ENCODE measurements at places on chromosomes 6 and 20.

DNA sequence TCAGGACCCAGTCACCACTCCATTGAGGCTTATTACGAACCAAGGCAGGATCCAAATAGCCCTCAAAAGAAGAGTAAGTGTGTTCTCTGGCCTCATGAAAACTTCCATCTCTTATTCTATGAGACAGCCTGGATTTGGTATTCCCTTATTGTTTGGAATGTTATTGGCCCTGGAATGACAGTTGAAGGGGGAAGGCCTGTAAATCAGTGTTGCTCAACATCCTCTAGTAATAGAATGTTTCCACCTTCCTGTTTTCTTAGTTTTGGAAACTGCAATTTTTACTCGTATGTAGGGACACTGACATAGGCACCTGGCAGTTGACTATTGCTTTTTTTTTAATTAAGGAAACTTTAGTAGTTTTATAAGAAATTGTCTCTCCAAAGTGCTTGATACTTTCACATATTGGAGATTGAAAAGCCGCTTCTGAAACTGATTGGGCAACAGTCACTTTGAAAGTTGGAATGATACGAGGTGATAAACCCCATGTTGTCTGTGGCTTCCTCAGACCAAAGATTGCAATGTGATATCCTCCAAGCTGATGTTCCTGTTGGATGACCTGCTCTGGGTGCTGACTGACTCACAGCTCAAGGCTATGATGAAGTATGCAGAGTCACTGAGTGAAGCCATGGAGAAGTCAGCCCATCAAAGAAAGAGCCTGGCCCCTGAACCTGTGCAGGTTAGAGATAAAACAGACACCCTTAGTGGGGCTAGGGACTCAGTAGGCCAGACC lies 43.1 kb downstream of the BLTP3A start:
- peak; percentile 61 for DNase-seq

DNA sequence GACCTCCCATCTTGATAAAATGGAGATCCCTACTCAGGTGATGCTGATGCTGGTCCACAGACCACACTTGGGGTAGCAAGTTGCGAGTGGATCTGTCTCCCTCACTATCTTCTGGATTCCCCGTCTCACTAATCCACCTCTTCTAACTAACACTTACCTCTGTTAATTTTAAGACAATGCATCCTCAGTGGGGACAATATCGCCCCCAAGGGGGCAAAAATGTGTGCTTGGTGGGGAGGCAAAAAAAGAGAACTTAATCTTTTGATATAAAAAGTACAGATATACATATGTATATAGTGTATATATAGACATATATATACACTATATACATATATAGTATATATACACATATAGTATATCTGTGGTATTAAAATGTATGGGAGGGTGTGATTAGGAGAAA lies 4.3 kb downstream of the LRFN2 start:
- no peak for DNase-seq

DNA sequence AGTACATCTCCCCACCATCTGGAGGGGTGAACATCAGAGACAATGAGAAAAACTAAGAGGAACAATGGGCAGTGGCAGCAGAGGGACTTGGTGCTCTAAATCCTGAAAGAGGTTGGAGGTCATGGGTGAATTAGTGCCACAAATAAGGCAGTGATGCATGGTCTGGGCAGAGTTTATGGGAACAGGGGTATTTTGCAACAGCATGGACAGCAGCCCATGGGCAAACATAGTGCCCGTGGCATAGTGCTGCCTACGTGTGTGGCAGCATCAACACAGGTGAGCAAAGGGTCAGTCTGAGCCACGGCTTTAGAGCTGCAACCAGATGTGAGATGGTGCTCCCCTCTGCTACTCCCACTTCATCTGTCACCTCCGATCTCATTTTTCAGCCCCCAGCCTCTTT lies 459.1 kb upstream of the CITED2 start:
- DNase-seq: no peak

GRCh38 chr20:1137236-1137635 lies 18.8 kb downstream of the PSMF1 start:
- no peak for DNase-seq

DNA sequence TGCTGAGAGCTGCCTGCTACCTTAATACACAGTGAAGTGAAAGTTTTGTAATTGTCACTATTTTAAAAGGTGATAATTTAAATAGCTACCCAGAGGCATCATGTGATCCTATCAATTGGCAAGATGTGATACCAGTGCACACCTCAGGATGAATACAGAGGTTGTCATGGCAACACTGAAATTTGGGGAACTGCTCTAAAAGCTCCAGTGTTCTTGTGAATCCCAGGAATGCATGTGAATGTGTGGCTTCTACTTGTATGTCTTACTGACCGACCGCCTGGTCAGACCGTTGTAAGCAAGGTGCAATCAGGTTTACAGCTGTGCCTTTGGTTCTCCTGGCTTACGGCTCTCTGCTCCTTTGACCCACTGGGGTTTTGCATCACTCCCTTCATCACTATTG lies 146.3 kb upstream of the GJE1 start:
- DNase-seq: no peak

- no peak for DNase-seq
Observed at GRCh38 chr6:48826901-48827701, 636.0 kb downstream of the MMUT start.

GRCh38 chr20:7770046-7770445 lies 170.2 kb downstream of the HAO1 start:
- DNase-seq: no peak

DNA sequence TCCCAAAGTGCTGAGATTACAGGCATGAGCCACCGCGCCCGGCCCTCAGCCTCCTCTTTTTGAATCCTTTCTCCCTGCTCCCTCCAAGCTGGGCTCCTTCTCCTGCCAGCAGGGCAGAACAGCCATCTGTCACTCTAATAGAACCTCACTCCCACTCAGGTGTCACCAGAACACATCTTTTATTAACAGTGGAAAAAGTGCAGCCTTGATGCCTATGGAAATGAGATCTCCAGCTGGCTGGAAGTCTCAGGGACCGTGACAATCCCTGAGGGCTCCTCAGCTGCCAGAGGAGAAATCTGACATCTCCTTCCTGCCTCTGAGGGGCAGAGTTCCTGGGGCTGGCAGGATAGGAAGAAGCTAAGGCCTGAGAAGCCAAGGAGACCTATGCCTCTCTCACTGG lies 28.0 kb downstream of the TMC2 start:
- no peak for DNase-seq

- no peak for DNase-seq
Observed at GRCh38 chr6:650098-650497, 6.8 kb downstream of the HUS1B start.

DNA sequence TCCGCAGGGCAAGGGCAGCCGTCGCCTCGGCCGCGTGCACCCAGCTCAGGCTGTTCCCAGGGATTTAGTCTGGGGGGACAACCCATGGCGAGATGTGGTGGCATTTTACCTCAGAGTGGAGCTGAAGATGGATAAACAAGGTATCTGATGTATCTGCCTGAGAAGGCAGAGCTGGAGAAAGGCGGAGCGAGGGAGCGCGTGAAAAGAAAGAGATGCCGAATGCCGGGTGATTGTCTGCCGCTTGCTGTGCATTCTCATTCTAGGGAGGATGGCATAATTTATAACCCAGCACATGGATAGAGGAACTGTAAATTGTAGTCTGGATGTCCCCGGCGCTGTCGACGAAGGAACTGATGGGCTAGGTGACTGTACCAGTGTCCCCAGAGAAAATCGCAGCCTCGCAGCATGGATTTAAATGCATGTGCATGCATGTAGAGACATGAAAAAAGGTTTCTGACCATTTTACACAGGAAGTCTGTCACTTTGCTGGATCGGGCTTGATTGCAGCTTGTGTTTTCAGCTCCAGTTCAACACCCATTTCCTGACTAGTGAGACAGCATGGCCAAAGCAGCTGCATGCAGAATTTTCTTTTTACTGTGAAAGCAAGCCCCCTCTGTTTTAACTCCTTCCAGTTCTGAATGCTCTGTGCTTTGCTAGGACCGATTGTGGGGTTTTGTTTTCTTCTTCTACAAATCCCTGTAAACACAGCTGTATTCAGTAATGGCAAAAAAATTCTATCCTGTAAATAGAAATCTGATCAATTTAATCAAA lies 149.7 kb downstream of the PRL start:
- DNase-seq: no peak

DNA sequence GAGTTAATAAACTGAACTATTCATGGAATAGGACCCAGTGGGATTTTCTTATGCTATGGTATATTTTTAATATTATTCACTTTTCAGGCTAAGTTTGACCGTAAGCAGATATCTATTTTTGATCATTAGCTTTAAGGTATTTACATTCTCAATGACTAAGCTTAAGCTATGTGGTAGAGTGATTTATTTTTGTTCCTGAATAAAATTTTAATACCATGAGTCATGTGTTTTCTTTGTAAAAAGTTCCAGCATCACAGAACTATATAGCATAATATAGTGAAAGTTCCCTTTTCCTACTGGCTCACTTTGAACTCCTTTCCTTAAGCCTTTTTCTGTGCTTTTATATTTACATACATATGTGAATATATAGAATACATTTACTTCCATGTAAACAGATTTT lies 75.8 kb downstream of the BCKDHB start:
- DNase-seq: no peak

- peak; percentile 85 for DNase-seq
Observed at GRCh38 chr20:62500237-62500864, 24.6 kb upstream of the GATA5 start.
